ENCODE measurements at places on chromosomes 5 and 9.

GRCh38 chr9:108869092-108869725, 7.1 kb downstream of the ACTL7A start:
- DNase-seq: no peak

GRCh38 chr5:106368021-106368420, 1302.7 kb downstream of the EFNA5 start:
- no peak for DNase-seq

- DNase-seq: no peak
Measured at GRCh38 chr5:89313044-89313443, 430.1 kb upstream of the MEF2C start.

- no peak for DNase-seq
Measured at GRCh38 chr9:127166111-127166510, 43.7 kb upstream of the ANGPTL2 start.

GRCh38 chr9:127860260-127860659, 5.8 kb upstream of the ENG start:
- DNase-seq: no peak

DNA sequence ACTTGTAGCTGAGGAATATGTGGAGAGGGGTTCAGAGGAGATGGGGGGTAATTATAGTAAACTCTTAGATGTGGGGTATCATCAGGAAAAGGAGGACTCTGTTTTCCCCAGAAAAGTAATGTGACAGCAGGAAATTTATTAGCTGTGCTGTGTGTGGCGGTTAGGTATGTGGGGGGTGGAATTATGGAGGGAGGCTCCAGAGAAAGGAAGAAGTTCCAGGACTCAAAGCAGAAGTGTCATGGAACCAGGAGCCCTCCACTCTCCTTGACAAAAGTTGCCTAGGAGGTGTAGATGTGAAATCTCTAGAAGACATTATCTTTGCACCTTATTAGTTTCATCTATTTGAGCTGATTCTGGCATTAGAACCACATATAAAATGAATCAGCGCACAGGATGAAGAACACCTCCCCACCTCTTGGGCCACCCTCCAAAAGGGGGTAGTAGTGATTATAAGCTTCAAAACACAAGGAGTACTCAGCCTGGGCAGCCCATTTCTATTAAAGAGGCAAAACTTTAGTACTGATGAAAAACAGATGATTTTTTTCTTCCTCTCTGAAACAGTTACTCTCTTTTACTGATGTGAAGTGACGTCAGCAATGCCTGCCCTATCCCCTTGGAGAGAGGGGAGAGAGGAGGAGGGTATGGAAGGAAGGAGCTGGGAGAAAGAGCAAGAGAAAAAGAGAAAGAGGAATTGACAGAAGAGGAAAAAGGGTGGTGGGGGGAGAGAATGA, 18.2 kb downstream of the NR2F1 start:
- no peak for DNase-seq

- DNase-seq: no peak
Measured at GRCh38 chr5:151156507-151157420, 815 bp downstream of the ANXA6 start.

DNA sequence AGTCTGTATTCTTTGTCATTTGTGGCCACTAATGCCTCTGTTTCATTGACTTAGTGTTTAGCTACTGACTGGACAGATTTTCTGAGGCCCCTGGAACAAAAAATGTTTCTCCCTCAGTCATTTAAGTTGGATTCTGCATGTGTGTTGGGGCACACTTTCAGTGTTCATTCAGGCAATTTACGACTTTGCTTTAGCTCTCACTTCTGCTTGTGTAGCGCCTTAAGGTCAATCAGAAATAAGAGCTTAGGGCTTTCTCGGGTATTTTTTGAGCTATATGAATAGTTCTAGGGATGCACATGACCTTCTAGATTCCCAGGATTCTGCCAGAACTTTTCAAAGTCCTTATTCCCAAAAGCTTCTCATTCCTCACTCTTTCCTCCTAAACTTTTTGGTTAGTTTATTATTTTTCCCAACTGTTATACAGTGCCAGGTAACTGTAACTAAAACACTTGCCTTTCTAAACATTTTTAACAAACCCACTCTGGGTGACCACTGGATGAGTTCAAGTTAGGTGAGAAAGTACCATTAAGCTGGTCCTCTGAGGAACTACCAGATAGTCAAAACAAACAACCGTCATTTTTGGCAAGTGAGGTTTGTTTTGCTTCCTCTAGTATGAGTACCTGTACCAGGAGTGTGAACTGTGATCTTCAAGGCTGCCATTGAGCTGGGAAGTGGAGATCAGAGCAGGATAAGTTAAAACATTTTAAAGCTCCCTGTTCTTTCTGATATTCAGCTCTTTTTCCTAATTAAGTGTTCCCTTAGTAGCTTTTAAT, 571.3 kb upstream of the TLE4 start:
- no peak for DNase-seq

- no peak for DNase-seq
Measured at GRCh38 chr9:99606957-99607356, 214.7 kb upstream of the NR4A3 start.

DNA sequence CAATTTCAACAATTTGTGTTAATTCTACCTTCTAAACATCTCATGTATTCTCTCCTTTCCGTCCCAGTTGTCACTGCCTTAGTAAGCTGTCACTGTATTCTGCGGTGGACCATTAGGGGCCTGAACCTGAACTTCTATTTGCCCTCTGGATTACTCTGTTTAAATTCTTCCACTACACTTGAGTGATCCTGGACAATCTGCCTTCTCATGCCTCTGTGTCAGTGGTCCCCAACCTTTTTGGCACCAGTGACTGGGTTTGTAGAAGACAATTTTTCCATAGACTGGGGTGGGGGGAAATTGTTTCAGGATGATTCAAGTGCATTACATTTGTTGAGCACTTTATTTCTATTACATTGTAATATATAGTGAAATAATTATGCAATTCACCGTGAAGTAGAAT, 1157.6 kb upstream of the SEMA6A start:
- DNase-seq: no peak

DNA sequence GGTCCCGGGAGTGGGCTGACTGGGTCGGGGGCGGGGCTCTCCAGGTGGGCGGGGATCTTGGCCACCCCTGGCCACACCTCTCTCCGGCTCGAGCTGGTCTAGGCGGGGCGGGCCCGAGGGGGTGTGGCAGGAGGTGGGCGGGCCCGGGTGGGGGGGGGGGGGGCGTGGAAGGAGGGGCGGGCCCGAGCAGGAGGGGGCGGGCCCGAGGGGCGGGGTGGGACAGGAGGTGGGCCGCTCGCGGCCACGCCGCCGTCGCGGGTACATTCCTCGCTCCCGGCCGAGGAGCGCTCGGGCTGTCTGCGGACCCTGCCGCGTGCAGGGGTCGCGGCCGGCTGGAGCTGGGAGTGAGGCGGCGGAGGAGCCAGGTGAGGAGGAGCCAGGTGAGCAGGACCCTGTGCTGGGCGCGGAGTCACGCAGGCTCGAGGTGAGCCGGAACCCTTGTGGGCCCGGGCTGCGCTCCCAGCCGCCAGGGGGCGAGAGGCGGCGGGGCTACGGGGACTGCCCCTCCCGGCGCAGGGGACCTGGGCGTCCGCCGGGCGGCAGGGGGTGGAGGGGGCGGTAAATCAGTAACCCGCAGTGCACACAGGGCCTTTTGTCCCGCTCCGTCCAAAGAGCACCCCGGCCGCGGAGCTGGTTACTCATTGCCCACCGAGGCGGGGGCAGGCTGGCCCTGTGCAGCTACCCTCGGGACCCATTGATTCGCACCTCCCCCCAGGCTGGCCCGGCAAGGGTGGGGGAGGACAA, at the start of gene FGFR4:
Gene FGFR4 (plus strand): TSS at position 262 of the 744 bp plus-strand sequence. CDS start 2,688 bp downstream, outside the sequence.
- peak; percentile 80 for DNase-seq

- DNase-seq: no peak
Measured at GRCh38 chr5:172659909-172660628, 19.0 kb downstream of the NEURL1B start.

- DNase-seq: no peak
Measured at GRCh38 chr5:55123365-55123764, 20.9 kb downstream of the GZMA start.

GRCh38 chr5:72369711-72370110, 49.5 kb downstream of the PTCD2 start:
- DNase-seq: no peak

- no peak for DNase-seq
Measured at GRCh38 chr9:129023908-129024233, 4.3 kb downstream of the SH3GLB2 start.

GRCh38 chr9:137545123-137545522, 5.1 kb downstream of the PNPLA7 start:
- DNase-seq: no peak

DNA sequence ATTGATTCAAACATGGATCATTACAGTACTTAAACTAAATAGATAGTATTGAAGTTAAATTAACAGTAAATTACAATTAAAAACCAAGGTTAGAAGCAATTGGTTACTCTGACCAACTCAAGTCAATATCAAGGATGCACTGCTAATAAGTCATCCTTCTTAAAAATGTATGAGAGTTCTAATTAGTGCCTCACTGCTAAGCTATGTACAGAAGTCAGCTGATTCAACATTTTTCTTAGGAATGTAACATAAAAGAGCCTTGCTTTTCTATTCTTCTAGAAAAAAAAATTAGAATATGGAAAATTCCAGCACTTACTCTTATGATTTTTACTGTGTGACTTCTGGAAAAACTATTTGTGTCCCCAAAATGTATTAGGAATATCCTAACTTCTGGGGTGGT, 75.7 kb upstream of the FBN2 start:
- DNase-seq: no peak

DNA sequence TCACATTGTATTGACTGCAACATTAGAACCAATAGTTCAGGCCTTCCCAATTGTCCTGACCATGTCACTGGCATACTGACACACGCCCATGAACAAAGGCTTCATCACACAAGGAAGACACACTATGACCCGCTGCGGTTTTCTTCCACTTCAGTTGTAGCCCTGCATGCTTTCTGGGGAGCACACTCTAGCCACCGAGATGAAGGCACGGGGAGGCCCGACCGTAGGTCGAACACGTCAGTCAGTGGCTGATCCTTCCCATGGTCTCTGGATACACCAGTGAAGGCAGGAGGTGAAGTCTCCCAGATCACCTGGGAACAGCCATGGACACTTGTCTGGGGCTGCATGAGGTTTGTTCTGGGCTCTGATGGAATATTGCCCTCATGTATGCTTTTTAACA, 224.7 kb downstream of the FSTL4 start:
- DNase-seq: no peak

- no peak for DNase-seq
Measured at GRCh38 chr5:4068171-4068570, 472.5 kb downstream of the IRX1 start.

GRCh38 chr9:124843456-124844034, 9.7 kb upstream of the WDR38 start:
- no peak for DNase-seq

GRCh38 chr5:11069041-11069440, 308.0 kb upstream of the DAP start:
- no peak for DNase-seq

- DNase-seq: no peak
Measured at GRCh38 chr5:9516591-9516990, 29.3 kb downstream of the SEMA5A start.

GRCh38 chr9:95516734-95517558, at the start of gene PTCH1:
TSS of gene PTCH1 (minus strand) at chr9:95516971.
- DNase-seq: peak; percentile 30

GRCh38 chr9:111926421-111926875, 29.8 kb downstream of the UGCG start:
- DNase-seq: peak; percentile 59

GRCh38 chr9:95552814-95553546, 36.2 kb upstream of the PTCH1 start:
- no peak for DNase-seq

- DNase-seq: no peak
Measured at GRCh38 chr5:43001748-43002147, 38.4 kb downstream of the ANXA2R start.
